CD4-positive, alpha-beta T cell treated with Interleukin-12 subunit alpha and Interleukin-12 subunit beta, for 1 hour (primary cell): ENCODE measurements at places on chromosomes 1 and 21.
A peak's percentile ranks its signal among the peaks of the same experiment; 100 is the strongest.

- DNase-seq, result no peak
Measured at GRCh38 chr1:152448095-152448494, 34.0 kb upstream of the CRNN start.

GRCh38 chr1:94884106-94884505 is 42.8 kb downstream of the CNN3 start:
- DNase-seq, result no peak

GRCh38 chr1:55618199-55618598 is 403.0 kb upstream of the USP24 start:
- no peak for DNase-seq

GRCh38 chr1:193418745-193419058 is 232.3 kb upstream of the B3GALT2 start:
- no peak for DNase-seq

DNA sequence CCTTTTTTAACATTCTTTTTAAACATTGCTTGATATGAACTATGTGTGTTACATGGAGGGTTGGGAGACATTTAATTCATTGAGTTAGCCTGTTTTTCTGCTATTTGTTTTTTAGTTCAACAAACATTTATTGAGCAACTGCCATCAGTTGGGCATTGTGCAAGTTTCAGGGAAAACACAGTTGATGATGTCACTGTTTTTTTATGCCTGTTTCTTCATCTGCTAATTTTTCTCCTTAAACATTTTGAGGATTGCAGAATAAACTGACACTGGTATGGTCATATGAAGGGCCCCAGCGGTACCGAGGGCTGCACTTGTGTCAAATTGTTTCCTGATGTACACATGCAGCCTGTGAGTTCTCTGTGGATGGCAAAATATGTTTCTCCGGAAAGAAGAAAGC is 253.0 kb downstream of the FGGY start:
- DNase-seq, result no peak

DNA sequence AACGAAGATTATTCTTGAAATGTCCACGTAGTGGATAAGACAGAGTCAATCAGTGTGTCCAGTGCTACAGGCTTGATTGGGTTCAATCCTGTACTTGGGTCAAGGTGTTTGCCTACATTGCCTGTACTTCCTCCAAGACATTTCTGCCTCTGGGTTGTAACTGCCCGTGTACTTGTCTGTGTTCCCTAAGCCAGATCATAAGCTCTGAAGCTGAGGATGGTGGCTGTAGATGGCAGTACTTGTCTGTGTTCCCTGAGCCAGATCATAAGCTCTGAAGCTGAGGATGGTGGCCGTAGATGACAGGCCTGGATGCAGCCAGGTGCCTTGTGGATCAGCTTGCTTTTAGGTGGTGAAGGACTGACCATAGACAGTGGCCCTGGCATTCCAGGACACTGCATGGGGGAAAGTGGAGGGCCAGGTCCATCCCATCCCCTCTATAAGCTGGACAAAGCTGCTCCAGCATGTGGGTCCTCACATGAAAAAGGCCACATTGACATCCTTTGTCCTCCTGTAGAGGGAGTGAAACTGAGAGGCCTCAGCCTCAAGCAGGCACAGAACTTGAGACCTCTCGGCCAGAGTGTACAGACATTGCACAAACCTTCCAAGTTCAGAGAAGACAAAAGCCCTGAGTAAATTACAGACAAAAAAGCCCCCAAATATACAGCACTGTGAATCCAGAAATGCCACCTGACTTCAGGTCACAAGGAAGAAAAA is 2.0 kb upstream of the SRM start:
- DNase-seq, result no peak

DNA sequence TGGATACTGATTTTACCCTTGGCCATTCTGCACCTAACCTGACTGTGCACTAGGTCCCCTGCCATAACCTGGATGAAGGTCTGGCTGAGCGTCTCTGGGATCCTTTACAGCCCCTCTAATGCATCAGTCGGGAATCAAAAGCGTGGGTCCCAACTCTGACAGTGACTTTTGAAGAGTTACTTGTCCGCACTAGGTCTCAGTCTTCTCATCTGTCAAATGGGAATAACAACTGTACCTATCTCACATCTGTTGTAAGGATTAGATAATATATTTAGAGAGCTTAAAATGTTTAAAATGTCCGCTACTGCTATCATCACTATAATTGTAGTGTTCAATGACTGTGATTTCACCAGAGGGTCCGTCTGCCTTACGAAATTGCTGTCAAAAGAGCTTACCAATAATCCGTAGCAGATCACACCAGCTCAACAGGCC is 746 bp downstream of the TADA1 start:
- no peak for DNase-seq

DNA sequence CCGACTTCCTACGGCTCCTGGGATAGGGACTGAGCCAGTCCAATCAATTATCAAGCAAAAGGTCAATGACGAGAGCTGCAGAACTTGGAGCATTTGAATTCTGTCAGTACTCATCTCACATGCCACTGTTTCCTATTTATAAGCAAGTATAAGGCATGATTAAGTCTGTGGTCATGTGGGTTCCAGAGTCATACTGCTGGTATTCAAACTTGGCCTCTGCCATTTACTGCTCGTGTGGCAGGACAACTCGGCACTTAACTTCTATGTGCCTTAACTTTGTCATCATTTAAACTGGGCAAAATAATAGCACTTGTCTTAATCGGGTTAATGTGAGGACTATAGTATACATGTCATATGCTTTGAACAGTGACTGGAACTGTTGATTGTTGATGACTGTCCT is 44.9 kb upstream of the TNFSF18 start:
- no peak for DNase-seq

DNA sequence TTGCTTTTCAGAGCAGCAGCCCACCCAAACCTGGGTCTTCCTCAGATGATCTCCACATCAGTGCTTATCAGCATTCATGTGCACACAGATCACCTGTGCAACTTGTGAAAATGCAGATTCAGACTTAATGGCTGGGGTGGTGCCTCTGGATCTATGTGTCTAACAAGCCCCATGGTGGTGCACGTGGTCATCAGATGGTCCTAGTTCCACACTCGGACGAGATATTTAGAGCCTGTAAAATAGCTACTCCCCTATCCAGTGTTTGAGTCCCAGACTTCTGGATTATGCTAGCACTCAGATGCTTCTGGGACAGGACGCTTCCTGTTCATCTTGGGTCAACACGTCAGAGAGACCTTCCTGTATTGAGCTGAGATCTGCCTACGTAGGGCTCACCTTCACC is 114.2 kb downstream of the LIPI start:
- DNase-seq, result no peak

DNA sequence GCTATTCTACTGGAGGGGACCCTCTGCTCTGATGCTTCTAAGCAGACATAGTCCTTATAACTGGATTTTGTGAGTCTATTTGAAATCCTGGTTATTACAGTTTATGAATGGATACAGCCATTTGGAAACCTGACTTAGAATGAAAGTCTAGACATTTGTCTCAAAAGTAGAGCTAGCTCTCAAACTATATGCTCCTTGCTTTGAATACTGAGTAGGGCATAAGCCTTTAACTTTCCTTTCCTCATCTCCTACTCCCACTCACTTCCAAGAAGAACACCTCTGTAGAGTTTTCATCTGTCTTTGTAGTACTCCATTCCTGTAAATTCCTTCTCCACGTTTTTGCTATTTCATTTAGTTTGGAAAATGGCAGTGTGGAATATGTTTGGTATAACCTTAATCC is 9.0 kb upstream of the ARID1A start:
- no peak for DNase-seq

DNA sequence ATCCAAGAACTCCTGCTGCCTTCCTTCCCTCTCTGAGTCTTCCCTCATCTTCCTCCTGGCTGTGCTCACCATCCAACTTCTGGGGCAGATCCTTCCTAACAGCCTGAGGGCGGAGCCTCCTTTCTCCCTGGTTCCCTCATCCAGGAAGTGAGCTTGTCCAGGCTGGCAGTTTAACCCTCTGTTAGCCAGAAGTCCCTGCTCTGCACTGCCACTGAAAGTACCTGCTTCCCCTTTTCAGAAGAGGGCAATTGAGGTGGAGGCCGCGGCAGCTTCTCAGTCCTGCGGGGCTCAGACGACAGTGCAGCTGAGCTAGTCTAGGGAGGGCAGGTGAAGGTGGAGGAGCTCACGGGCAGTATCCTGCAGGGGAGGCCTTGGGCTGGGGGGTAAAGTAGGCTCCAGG is 149.1 kb downstream of the FCRL5 start:
- DNase-seq, result no peak

- DNase-seq, result no peak
Measured at GRCh38 chr1:51499694-51500093, 19.4 kb downstream of the EPS15 start.

GRCh38 chr21:42381347-42381984 is 14.4 kb downstream of the TMPRSS3 start:
- DNase-seq, result peak; percentile 64

DNA sequence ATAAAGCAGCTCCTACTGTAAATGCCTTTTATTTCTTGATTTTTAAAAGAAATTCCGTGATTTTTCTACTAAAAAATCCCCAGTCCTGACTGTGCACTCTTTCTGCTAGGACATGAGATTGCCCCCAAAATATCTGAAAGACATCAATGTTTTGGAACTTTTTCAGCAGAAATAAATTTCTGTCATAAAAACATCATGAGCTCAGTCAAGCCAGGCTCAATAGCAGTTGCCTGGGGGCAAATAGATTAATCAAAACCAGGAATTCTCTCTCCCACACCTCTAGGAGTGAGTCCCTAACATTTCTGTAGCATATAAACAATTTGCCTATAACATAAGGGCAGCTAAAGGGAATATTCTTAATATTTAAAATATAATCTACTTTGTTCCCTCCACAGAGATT is 654.1 kb downstream of the PTPRC start:
- DNase-seq, result no peak

GRCh38 chr1:150548632-150549495 is at the start of gene ADAMTSL4:
ADAMTSL4 (plus strand) TSS chr1:150549408; CDS start chr1:150552289, 2,881 bp downstream.
- peak; percentile 40 for DNase-seq

DNA sequence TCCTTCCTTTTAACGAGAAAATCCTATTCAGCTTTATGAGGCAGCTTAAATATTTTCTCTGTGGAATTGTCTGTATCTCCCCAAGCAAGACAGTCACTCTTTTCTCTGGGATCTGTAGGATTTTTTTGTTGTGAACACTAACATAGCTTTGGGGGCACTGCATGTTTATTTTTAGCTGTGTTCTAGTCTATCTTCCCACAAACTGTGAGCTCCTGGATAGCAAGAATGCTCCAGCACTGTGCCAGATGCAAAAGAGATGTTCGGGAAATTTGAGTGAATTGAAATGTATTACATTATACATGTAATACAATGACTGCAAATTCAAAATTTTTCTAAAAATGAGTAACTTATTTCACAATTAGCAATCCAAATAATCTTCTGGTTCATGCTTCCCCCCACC is 282.2 kb downstream of the PLPP3 start:
- DNase-seq, result no peak

- no peak for DNase-seq
Measured at GRCh38 chr1:13435458-13435857, 25.2 kb downstream of the PRAMEF20 start.
